ENCODE measurements at places on chromosomes 16 and 17. TPM values are rescaled to one million over a fixed set of nuclear protein-coding genes. Genes with fewer than 3 reads are reported as not detected.

Gene CAPN15
- total RNA-seq: 21.3 TPM

Gene DDX52
- 20.6 TPM for total RNA-seq

- no peak for DNase-seq
These were observed 186.6 kb upstream of the CDH11 start for GRCh38 chr16:65308506-65308905.

DNA sequence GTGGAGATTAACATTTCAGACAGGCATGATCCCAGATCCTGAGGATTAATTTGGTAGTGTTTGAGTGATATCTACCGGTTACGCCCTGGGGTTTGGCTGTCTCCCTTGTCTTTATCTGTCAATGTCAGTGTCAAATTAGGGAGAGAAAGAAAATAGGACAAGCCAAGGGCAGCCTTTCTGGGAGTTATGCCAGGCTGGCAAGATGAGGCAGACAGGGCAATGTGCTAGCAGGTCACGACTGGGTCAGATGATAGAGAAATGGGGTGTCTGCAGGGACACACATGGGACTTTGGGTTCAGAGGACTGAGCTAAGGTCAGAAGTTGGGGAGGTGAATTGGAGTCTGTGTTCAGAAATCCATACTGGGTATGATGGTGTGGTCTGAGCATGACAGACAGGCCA, 27.4 kb upstream of the LYRM9 start:
- no peak for DNase-seq

GRCh38 chr16:63774302-63774701, 1347.6 kb downstream of the CDH11 start:
- no peak for DNase-seq
